Posterior cingulate gyrus (tissue), 11 donors: ENCODE measurements at places on chromosomes 13 and 19.

DNA sequence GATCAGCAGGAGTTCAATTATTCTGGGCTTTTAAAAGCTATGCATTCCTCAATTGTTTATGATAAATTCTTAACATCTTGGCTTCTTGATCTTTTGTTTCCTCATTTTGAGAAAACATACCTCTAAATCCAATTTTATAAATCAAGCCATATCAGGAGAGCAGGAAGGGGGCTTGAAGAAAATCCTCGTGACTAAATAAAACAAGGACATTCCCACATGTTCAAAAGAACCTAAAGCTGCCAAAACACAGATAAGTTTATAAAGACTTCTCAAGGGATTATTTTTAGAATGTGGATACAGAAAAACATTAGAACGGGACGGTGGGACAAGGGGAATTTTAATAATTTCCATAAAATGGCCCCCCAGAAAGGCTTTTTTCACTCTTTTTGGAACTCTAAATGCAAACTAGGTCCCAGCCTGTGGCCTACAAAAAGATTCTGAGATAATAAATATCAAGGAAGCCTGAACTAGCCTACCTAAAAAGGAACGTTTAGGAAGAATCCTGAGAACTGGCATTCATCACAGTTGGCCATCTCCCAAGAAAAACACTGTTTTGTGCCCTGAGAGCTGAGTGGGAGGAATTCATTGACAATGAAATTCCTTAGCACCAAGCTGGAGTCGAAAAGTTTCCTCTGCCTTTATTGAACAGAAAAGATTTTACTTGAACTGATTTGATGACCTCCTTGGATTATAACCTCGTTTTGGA lies 30.1 kb downstream of the ZAR1L start:
- no peak for DNase-seq

GRCh38 chr13:22141716-22142115 lies 470.8 kb downstream of the FGF9 start:
- DNase-seq = no peak

- DNase-seq = no peak
Measured at GRCh38 chr13:48615049-48615448, 38.7 kb upstream of the CYSLTR2 start.

- DNase-seq = peak; percentile 91
Measured at GRCh38 chr19:39409208-39410016, 2.8 kb downstream of the ZFP36 start.
